ENCODE measurements at places on chromosomes 6 and 20.

DNA sequence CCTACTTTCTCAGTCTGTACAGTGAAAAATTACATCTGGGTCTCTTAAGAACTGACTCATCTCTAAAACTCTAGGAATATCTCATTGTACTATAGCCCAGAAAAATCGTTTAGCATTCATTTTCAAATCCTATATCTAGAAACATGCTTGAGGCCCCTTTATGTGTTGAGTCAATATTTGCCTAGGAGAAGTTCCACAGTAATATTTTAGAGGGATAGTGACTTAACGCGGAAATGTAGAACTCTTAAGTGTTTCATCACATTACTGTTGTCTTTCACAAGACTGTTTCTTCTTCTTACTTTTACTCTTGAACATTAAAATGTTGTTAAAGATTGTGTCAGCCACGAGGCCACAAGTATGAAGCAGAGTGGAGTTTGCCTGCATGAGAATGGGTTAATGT is 23.0 kb upstream of the MYLIP start:
- DNase-seq, result no peak

- no peak for DNase-seq
Measured at GRCh38 chr6:44113414-44113813, 13.8 kb downstream of the MRPL14 start.

- DNase-seq, result no peak
Measured at GRCh38 chr6:23329086-23329485, 759.7 kb downstream of the HDGFL1 start.

GRCh38 chr6:85124472-85125354 is 325.2 kb upstream of the NT5E start:
- DNase-seq, result no peak

DNA sequence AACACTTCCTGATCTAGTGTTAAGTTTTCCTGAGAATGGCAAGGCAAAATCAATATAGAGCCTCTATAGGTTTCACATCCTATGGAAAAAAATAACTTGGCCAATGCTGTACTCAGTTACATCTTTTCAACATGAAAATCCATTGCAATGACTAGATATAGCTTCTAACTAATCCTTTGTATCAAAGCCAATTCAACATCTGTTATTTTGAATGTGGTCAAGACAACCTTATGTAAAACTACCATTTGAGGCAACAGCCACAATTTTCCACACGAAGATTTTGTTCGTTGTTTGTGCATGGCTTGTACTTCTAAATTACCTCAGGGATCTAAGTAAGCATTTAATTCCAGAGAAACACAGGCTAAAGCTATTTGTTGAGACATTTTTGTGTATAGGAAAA is 637.8 kb upstream of the EYS start:
- DNase-seq, result no peak

DNA sequence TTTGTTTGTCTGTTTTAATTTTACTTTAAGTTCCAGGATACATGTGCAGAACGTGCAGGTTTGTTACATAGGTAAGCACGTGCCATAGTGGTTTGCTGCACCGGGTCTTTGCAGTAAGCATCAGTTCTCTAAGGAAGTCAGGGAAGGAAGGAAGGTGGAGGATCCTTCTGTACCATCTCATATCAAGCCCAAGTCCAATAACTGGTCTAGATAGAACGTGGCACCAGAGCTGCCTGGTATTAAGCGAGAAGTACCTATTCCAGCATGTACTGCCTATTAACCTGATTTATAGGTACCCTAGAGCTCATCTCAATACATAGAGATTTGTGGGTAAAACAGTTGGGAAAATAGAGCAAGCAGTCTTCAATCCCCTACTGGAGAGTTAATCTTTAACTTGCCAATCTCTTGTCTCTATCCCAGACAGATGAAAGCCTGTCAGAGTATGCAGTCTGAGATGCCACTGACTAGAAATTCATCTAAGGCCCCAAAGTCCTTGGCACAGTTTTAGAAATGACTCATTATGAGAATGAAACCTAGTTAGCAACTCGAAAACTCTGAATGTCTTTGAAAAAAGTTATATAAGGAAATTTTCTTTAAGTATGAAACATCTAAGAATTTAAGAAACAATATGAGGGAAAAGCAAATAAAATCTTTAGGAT is 144.9 kb downstream of the TFAP2A start:
- no peak for DNase-seq

GRCh38 chr6:131736003-131736596 is 25.3 kb upstream of the CTAGE9 start:
- DNase-seq, result no peak

- DNase-seq, result no peak
Measured at GRCh38 chr6:163944897-163945296, 530.4 kb downstream of the QKI start.

- DNase-seq, result no peak
Measured at GRCh38 chr6:166928644-166929541, 27.5 kb downstream of the RNASET2 start.

DNA sequence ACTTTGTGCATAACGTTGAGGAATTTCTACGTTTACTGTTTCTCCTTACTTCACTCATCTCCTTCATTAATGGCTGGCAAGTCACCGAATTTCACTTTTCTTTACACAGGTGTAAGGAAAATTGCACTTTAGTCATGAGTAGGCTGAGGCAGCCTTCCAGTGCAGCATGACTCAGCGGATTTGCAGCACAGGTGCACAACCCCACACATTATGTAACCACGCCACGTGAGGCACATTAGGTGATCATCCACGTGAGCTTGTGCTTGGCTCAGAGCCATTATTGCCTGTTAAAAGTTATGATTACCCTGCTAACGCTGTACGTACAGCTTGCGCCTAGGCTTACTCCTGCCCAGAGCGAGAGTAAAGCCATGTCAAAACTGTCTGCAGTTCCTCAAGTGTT is 158.8 kb downstream of the NKAIN2 start:
- DNase-seq, result no peak

DNA sequence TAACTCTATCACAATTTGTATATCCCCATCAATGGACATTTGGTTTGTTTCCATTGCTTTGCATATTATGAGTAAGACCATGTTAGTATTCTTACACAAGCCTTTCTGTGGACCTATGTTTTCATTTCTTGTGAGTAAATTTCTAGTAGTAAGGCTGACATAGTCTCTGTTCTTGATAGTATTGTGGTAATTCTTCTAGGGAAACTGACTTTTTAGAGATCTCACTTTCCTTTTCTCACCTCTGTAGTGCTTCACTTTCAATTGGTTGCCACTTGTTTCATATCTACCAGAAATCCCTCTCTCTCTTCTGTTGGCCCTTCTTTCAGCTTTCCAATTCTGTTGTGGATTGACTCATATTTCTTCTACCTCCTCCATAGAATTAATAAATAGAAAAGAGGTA is 8.5 kb downstream of the ISM1 start:
- no peak for DNase-seq

GRCh38 chr20:3115190-3116107 is 30.9 kb upstream of the AVP start:
- DNase-seq, result no peak

- DNase-seq, result no peak
Measured at GRCh38 chr20:45792317-45793118, 764 bp downstream of the DNTTIP1 start.

GRCh38 chr6:53794720-53795339 is at the start of gene LRRC1:
Gene LRRC1 (plus strand): TSS chr6:53795005. CDS start chr6:53795257, 252 bp downstream.
- DNase-seq, result peak; percentile 30

DNA sequence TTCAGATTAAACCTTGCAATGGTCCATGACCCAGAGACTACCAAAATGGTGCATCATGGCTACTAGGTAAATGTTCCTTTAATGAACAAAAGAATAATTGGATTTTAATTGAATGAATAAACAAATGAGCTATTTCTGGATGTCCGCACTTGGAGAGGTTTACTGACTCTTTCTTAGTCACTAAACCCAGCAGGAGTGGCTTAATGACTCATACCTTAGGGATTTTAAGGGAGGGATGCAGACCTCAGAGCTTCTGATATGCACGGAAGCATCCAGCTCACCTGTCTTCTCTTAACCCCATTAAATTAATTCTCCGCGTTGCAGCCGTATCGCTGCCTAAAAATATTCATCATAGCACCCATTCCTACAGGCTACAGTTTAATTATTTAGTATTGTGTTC is 970.0 kb upstream of the SLC35B3 start:
- DNase-seq, result no peak

Measured in GM12864 (cell line).